Astrocyte of the hippocampus (primary cell): ENCODE measurements at places on chromosomes 1 and 21.

DNA sequence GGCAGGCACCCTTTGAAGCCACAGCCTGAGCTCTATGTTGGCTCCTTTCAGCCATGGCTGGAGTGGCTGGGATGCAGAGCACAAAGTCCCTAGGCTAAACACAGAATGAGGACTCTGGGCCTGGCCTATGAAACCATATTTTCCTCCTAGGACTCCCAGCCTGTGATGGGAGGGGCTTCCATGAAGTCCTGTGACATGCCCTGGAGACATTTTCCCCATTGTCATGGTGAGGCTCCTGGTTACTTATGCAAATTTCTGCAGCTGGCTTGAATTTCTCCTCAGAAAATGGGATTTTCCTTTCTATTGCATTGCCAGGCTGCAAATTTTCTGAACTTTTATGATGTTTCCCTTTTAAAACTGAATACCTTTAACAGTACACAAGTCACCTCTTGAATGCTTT lies 61.3 kb downstream of the VCAM1 start:
- no peak for DNase-seq

DNA sequence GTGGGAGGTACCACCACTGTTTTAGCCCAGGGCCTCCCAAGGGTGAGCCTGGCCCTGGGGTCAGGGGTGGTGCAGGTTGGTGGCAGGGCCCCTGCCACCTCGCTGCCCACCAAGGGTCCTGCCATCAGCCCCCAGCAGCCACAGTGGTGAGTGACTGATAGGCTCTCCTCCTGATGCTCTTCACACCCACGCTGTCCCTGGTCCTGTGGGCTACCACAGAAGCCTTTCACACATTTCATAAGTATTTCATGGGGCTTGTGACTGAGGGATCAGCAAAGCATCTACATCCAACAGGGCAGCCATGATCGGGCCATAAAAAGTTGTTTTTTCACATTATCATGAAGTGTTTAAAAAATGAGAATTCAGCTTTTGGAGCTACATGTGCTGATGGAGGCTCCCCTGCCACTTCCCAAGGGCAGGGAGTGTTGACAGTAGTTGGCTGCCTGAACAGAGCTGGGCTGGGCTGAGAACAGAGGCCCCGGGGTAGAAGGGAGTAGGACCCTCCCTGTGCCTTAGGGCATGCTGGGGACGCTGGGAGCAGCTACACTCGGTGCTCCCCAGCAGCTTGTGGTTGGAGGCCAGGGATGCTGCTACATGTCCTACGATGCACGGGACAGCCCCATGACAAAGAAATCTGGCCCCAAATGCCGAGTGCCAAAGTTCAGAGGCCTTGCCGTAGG lies 73.1 kb upstream of the TMEM51 start:
- no peak for DNase-seq

GRCh38 chr1:218254296-218254946 lies 30.7 kb upstream of the RRP15 start:
- no peak for DNase-seq

DNA sequence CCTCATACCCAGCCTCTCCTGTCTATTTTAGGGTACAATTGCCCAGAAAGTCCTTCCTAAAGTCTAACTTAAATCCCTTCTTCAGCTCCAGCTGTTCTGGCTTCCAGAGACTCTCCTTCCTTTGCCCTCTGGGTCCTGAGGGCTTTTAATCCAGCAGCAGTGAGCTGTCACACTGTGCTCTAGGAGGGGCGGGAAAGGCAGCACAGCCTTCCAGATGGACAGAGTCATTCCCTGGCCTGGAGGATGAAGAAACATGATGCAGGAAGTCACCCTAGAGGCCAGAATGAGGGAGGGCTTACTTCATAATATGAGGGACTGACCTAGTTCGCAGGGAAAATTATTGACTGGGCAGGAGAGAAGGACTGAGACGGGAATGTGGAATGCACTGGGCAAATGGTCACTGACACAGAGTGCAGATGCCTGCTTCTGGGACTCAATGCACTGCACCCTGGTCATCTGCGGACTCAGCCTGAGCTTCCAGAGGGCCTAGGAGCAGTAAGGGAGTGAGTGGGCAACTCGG lies 1.3 kb downstream of the SH2D2A start:
- no peak for DNase-seq

DNA sequence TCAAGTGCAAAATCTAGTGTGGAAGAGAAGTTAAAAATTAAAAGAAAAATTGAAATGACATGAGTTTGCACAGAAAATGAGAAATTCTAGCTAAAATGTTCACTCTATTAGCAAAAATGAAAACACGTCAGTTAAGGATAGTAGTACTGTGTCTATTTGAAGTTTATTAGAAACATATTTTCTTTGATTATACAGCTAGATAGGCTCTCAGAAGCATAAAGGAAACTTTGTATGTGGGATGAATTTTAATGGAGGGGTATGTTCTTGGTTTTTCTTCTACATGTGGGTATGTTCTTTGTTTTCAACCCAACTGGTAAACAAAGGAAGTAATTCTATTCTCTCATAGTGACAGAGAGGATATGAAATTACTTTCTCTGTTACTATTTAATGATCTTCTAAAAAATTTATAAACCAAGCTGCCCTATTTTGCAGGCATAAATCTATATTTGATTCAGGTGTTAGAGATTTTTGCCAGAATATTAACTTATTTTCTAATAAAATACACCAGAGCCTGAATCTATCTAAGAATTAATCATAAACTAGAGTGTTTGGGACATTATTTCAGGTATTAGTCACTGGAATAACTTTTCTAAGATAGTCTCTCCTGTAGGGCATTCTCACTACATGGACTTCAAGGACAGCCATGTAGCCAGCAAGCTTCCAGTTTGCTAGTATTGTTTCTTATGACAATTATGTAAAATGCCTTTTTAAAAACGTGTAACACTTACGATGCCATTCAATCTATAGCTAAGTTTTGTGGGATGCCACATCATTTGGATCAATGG lies 15.8 kb downstream of the GPSM2 start:
- no peak for DNase-seq

GRCh38 chr1:44038876-44039657 lies 7.8 kb upstream of the SLC6A9 start:
- DNase-seq = no peak

GRCh38 chr1:152159144-152159543 lies at the start of gene RPTN:
TSS of gene RPTN (minus strand) at chr1:152159228. CDS start at chr1:152157889, 1,339 bp downstream.
- DNase-seq = no peak

DNA sequence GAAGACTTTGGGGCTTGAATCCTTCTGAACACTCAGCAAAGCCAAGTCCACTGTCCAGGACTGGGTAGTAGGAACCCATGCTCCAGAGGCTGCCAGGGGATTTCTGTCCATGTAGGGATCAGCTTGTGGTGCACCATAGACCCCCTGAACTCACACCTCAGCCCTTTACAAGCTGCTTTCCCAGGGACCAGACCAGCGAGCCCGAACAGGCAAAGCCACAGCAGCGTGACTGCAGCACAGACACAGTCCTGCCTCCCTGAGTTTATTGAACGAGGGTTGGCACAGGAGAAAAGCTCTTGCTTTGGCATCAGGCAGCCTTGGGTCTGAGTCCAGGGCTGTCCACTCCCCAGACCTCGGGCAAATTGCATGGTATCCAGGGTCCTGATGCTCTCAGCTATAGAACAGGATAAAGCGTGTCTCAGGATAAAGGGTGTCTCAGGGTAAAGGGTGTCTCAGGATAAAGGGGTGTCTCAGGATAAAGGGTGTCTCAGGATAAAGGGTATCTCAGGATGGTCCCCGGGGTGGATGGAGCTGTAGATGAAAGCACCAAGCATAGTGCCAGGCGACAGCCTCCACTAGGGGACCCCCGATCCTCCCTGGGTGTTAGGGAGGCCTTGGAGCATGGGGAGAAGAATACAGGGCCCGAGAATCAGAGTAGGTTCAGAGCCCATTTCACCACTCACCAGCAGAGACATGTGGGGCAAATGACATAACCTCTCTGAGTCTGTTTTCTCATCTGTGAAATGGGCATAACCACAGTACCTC lies 648.8 kb downstream of the NPHP4 start:
- no peak for DNase-seq

DNA sequence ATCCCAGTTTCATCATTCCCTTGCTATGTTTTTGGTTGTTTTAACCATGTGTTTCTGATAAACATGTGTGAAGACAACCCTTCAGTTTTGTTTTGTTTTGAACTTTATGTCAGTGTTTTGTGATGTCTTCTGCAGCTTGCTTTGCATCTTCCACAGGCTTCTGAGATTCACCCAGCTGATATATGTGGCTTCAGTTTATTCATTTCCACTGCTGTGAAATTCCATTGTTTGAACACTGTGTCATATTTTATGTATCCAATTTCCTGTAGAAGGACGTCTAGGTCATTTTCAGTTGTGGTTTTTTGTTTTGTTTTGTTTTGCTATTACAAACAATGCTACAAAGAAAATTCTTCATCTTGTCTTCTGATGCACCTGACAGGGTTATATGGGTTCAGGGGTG lies 27.2 kb upstream of the SLC26A9 start:
- DNase-seq = no peak

DNA sequence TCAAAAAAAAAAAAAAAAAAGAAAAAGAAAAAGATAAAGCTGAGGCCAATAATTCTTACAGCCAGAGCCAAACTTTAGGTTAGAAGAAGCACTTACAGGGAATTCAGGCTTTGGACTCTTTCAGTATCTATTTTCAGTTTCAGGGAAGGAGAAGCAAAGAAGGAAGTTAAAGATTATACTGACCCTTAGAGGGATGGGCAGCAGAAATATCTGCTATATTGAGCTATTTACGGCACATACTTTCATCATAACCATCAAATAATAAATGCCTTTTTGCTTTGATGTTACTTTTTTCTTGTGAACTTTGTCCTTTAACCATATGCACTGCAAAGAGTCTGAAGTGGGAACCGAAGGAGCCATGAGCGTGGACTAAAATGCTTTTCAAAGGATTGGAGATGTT lies 42.0 kb downstream of the TM2D1 start:
- no peak for DNase-seq

DNA sequence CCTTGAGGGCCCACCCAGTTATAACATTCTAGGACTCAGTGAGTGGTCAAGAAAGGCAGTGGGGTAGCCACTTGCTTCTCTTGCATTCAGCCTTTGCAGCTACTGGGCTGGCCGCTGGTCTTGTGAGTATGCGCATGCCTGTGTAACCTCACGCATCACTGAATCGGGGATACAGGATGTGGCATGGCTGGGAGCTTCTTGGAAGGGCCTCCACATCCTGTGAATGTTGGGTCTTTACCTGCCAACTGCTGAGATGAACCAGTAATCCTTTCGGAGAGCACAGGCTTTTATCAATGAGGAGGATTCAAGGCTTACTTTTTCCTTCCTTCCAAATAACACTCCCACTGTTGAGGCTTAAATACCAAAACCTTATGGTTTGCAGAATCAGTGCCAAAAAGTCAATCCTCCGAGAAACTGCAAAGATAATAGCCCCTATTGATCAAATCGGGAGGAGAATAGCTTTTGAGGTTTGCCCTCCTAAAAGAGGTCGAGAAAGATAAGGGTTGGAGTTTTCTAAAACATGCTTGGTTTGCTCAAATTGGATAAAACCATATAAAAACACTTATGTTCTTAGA lies 198.9 kb upstream of the UBE2U start:
- DNase-seq = peak; percentile 49

DNA sequence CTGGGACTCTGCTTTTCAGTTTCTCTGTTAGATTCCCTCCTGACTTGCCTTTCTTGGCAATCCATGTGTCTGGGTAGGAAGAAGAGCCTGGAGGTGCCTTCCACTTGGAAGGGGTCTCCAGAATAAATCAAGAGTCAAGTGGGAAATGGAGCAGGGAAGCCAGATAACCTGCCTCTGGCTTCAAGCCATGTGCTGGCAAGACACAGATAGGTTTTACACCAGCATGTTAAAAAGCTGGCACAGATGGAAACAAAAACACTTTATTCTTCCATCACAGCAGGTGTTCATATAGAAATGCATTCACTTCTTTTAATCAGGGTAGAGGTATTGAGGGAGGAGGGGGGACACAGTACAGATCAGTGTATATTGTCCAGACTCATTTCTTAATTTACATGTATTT lies 356.9 kb upstream of the RUNX1 start:
- DNase-seq = no peak

DNA sequence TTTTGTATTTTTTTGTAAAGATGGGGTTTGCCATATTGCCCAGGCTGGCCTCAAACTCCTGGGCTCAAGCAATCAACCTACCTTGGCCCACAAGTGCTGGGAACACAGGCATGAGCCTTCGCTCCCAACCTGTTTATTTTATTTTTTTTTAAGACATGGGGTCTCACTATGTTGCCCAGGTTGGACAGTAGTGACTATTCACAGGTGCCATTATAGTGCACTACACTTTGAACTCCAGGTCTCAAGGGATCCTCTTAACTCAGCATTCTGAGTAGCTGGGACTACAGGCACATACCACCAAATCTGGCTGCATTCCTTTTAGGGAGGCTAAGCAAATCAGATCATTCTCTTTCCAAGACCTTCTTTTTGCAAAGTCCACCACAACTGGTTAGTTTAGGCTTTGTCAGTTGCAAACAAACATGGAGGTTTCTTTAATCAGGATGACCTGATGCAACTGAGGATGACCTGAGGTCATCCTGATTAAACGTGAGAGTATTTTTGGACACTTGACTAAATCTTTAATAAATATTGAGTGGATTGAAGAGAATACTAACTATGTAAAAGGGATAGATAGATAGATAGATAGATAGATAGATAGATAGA lies 30.0 kb upstream of the RALGPS2 start:
- DNase-seq = no peak

- no peak for DNase-seq
Observed at GRCh38 chr1:70355111-70355407, 537 bp upstream of the ANKRD13C start.

DNA sequence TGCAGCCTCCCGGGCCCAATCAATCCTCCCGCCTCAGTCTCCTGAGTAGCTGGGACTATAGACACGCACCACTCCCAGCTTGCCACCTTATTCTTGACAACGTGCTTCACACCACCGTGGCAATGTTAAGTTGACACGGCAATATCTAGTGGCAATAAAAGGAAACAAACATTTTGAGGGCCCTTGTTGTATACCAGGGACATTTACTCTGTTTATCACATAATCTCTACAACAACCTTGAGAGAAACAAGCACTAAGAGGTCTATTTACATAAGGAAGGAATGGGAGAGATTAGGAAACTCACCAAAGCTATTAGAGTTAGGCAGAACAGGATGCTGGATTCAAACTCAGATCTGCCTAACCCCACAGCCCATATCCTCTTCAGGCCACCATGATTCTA lies 3.1 kb downstream of the KLHDC8A start:
- no peak for DNase-seq

DNA sequence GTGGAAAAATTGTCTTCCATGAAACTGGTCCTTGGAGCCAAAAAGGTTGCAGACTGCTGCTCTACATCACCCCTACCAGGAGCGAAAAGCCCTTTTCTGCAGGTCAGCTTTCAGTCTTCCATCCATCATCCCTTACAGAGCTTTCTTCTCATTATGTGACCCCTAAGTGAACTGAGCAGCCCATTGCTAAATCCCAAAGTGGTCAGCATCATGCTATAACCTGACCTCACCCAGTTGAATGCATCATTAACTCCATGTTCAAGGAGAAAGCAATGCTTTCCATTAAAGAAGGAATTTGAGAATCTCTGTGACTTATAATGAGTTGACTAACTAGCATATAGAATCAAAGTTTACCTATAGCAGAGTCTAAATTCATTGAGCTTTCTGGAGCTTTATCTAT lies 10.4 kb upstream of the IL24 start:
- DNase-seq = no peak
